ENCODE measurements at places on chromosomes 7 and 10.

- no peak for DNase-seq
These were observed 7.2 kb downstream of the HOXA13 start for GRCh38 chr7:27192546-27193334.

- no peak for DNase-seq
These were observed 57.3 kb downstream of the TCF7L2 start for GRCh38 chr10:113007343-113007771.

GRCh38 chr10:103784089-103784488 lies 71.3 kb downstream of the SH3PXD2A start:
- no peak for DNase-seq

DNA sequence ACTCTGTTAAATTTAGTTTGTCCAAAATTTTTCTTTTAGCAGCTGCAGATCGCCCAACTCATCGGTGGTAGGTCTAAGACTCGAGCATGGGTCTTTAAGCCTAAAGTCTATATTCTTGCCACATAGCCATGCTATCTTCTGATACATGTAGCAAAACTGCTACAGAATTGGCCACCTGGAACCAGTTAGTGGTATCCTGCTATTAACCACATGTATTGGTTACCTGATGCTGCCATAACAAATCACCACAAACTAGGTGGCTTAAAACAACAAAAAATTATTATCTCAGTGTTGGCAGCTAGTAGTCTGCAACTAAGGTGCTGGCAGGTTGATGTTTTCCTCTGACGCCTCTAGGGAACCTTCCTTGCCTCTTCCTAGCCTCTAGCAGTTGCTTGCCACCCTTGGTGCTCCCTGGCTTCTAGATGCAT lies 96.7 kb upstream of the PIK3CG start:
- no peak for DNase-seq

DNA sequence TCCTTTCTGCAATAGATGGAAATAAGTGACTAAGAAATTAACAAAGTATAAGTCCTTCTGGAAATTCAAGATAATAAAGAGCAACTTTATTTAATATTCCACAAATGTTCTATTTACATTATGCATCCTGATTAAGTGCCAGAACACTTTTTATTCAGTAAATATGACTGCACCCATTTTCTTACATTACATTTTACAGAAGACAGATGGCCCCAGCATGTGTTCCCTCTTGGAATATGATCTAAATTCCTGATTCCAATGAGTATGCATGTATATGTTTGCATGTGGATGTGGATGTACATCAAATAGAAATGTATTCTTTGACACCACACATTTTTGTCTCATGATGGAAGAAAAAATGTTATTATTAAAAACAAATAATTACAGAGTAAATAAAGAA lies 628.7 kb upstream of the SEMA3D start:
- no peak for DNase-seq
